Activated CD8-positive, alpha-beta memory T cell treated with anti-CD3 and anti-CD28 coated beads for 1 hour (primary cell): ENCODE measurements at places on chromosomes 6 and 20.

DNA sequence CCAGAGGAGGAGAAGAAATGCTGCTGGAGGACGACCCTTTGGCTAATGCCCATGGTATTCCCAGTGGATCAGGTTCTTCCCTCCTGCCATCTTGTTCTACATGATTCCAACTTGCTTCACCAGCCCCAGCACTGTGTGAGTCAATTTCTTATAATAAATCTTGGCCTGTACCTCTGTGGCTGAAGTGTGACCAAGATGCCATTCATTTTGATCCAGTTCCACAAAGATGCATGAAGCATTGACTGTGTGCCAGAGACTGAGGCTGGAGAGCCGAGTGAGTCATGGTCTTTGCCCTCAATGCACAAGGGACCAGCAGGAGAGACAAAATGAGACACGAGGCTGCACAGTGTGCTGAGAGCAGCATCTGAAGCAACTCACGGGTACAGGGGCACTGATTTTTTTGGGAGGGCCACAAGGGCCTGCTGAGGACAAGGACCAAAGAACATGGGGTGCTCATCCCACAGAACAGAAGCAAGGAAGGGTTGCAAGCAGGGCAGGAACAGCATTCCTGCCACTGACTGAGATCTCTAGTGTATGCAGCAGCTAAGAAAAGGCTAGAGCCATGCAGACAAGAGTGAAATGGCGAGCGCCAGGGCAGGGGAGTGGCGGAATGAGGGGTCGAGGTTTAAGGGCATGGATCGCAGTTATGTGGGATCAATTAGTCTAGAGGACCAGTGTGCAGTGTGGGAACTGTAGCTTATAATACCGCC is 207.0 kb downstream of the THBS2 start:
- no peak for DNase-seq

DNA sequence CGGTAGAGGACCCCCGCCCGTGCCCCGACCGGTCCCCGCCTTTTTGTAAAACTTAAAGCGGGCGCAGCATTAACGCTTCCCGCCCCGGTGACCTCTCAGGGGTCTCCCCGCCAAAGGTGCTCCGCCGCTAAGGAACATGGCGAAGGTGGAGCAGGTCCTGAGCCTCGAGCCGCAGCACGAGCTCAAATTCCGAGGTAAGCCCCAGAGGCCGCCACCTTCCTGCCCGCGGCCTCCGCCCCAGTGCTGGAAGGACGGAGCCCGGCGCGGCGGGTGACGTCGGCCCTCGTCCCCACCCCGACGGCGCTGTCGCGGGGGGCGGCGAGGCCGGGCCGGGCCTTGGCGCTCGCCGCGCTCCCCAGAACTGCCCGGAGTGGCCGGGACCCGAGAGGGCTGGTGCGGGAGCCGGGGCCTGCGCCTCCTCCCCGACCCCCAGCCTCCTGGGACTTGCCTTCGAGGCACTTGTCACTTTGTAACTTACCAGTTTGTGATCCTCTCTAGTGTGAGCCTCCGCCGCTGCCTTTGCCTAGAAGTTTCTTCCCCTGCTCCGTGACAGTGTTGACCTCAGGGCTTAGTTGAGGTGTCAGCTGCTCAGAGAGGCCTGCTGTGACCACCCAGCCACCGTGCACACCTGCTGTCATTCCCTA is 417 bp downstream of the VAPB start:
- DNase-seq, result peak; percentile 7

- no peak for DNase-seq
Observed at GRCh38 chr20:40807821-40808170, 118.8 kb upstream of the MAFB start.

DNA sequence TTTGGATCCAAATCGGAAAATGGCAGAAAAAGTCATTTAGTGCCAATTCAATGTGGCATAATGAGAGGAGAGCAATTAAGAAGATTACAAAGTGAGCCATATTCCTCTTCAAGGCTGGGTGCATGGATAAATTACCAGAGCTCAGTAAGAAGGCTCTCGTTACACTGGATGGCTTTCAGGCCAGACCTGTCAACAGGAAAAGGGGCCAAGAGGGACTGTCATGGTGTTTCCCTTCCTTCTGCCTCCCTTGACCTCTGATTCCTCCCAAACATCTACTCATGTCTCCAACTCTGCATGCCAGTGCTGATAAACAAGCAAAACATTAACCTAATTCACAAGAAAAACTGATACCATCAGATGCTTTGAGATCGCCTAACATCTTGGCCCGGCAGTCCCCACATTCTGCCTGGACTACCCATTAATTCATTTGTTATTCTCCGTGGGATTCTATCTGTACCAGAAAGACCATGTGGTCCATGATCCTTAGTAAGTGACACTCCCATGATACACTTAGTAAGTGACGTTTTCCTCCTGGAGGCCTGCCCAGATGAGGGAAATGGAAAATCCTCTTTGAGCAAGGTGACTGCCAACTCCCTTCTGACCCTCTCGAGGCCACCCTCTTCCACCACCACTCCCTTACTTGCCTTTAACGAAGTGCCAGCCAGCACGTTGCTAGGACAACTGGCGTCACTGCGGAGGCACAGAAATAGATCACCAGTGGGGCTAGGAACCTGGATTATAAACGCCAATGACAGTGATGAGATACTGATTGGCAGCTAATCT is 239.2 kb downstream of the GMPR start:
- no peak for DNase-seq

DNA sequence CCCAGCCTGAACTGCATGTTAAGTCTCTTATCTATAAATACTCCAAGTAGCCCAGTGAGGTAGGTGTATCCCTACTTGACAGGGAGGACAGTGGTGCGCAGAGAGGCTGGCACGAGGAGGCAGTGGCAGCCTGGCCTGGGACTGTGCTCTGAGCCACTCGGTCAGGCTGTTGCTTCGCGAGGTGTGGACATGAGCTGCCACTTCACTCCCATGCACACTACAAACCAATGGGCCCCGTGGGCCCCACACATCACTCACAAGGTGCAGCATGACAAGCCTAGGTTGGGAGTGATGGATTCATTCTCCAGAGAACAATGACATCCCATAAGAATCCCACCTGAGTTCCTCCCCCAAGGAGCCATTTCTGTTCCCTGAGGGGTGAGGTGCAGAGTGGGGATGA is 54.9 kb downstream of the TMEM242 start:
- no peak for DNase-seq

GRCh38 chr6:42295181-42295580 is 77.5 kb upstream of the MRPS10 start:
- DNase-seq, result no peak

DNA sequence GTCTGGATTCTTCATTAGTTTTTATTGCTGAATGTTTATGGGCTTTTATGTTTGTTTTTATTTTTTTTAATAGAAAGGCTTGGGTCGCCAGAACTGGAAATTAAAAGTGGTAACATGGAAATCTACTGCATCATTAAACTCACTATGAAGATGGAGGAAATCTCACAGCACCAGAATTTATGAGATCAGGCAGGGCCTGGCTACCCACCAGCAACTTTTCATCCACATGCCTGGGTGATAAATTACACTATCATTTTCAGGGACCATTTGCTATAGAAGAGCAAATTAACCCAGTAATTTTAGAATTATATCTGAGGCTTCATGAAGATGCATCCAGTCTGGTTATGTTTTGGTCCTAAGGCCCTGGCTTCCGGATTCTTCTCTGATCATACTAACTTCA is 57.8 kb upstream of the PLCB4 start:
- no peak for DNase-seq

DNA sequence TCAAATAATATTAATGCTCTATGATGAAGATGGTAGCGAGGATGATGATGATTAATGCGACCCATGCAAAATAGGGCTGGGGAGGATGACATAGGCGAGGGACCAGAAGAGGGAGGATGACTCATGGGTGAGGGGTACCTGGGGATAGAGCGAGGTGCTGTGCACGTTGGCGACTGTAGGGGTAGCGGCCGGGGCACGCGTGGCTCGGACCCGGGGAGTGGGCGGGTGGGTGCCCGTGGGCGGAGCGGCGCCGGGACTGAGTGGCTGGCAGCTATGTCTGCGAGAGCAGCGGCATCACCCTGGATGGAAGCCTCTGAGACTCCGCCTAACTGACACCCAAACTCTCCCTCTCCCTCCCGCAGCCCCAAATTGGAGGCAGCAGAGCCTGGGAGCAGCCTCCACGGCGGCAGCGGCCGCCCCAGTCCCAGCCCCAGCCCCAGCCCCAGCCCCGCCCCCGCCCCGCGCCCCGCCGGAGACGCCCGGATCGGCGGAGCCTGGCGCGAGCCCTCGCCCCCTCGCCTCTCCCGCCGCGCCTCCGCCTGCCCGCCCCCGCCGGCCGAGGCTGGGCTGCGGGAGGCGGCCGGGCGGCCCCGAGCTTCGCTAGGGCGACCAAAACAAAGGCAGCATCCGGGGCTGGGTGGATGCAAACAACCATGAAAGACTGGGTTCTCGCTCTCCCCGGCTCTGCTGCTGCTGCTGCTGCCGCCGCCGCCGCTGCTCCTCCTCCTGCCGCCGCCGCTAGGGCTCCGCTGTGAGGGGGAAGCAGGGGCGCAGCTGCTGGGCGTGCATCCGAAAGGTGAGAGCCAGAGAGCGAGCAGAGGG is at the start of gene RIMS1:
TSS of gene RIMS1 (plus strand) at position 367 of the 822 bp plus-strand sequence. CDS start 474 bp downstream, outside the sequence.
- DNase-seq, result no peak

GRCh38 chr6:30781743-30782424 is 37.5 kb upstream of the IER3 start:
- DNase-seq, result no peak

DNA sequence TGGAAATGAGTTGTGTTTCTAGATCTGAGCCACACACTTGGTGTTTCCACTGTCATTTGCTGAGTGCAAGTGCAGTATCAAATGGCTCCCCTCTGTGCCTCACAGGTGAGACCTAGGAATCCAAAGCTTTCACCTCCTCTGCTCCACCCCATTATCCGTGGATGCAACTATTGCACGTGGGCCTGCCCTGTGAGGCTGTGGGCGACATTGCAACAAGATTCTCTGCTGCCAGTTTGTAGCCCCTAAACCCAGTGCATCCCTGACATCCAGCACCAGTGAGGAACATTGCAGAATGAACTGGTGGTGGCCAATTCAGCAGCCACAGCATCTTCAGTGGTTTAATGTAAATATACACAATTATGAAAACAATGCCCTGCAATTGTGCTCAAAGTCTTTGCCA is 115.0 kb upstream of the FOXA2 start:
- no peak for DNase-seq

GRCh38 chr6:125259354-125259736 is 42.4 kb downstream of the HDDC2 start:
- DNase-seq, result no peak

DNA sequence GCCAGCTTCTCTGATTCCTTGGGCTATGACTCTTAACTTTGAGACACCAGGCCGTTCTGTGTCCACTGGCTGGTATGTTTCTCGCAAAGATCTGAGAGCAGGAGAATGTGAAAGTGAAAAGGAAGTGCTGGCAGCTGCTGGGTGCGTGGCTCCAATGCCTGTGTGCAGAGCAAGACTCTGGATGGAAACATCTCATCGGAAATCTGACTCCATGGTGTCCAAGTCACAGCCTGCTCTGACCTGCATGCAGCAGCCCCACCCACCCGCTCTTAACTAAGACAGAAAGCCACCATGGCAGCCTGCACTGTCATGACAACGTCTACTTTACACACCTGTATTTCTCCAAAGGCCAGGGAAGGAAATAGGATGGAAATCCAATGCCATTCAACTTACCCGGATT is 66.3 kb upstream of the MPC1 start:
- no peak for DNase-seq

DNA sequence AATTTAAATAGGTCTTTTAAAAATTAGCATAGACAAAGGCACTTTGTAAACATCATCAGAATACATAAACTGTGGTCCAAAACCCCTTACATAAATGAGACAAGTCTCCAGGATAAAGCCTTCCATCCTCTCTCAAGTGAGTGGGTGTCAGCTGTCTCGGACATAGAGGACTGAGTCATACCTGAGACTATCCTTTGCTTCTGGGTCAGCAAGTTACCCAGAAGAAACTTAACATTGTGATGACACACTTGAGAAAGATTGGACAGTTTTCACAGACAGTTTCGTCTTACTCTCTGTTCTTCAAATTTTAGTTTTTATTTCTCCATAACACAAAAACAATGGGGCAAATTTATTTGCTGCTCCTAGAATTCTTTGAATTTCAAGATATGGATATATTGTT is 838.0 kb downstream of the DHX35 start:
- no peak for DNase-seq

DNA sequence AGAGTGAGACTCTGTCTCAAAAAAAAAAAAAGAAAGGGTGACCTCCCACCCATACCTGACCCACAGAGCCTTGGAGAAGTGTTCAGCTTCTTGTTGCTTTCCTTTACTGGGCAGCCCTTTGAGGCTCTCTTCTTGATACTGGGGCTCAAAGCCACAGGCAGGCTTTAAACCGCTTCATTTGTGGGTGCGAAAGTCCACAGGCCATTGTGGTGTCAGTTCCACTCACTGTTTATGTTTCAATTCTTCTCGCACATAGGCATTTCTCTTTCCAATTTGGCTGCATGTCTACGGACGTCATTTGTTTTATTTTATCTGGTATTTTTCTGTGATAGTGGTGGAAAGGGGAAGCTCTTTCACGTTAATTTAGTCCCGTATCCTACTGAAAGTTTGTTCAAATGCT is 34.6 kb downstream of the PPARD start:
- DNase-seq, result no peak

- DNase-seq, result no peak
Observed at GRCh38 chr6:17483391-17484016, 90.1 kb downstream of the CAP2 start.

DNA sequence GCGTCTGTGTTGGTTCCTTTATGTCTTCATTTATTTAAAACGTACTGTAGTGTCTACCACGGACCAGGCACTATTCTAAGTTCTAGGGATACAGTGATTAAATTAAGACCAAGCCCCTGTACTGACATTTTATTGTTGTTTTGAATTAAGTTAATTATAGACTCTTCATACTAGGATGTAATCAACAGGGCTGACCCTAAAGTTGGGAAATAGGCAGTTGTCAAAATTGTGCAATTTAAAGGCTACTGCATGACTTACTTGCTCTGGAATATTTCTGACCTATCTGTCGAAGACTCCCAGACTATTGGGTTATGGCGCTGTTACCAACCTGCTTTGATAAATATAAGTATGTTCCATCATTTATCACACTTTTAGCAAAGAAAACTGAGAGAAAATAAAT is 6.7 kb downstream of the MYO6 start:
- no peak for DNase-seq

GRCh38 chr20:63969838-63970713 is at the start of gene ZNF512B:
Gene ZNF512B, minus strand, starts transcription at chr20:63969930. Its CDS starts 1,980 bp downstream, at chr20:63967950.
- DNase-seq, result no peak
